Activated gamma-delta T cell treated with anti-CD3 and anti-CD28 coated beads, Interleukin-2, amount 50 U/mL, for 16 hours (primary cell): ENCODE measurements at places on chromosomes 2 and 18.

DNA sequence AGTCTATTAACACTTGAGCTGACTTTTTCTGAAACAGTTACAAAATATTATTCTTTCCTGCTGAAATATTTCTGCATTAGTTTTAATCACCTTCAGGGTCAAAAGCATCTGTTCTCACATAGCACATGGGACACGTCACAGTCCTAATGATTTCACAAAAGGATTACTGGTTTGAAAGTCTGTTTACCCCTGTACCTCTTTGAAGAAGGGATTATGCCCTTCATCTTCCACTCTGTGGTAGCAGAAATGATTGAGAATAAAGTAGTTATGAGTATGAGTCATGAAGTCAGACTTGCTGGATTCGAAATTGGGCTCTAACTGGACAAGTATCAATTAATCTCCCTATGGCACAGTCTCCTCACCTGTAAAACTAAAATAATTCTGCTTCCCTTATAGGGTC is 121.2 kb downstream of the SATB2 start:
- no peak for DNase-seq

- no peak for DNase-seq
These were observed 70.2 kb downstream of the HRH4 start for GRCh38 chr18:24530630-24531111.

DNA sequence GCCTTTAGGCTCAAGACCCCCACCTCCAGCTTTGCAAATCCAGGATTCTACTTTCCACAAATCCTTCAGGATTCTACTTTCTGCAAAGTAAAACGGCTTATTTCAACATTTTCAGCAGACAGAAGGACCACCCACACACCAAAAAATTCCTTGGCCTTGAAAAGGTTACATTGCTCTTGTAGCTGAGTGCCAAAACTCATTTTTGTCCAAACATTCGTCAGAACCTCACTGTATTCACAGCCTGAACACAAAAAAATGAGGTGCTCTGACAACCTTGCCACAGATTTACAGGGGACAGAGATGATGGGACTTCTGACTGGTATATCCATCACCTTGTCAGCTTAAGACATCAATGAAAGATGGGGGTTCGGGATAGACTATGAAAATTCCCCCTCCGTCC is 63.0 kb upstream of the COX7A2L start:
- DNase-seq = no peak

DNA sequence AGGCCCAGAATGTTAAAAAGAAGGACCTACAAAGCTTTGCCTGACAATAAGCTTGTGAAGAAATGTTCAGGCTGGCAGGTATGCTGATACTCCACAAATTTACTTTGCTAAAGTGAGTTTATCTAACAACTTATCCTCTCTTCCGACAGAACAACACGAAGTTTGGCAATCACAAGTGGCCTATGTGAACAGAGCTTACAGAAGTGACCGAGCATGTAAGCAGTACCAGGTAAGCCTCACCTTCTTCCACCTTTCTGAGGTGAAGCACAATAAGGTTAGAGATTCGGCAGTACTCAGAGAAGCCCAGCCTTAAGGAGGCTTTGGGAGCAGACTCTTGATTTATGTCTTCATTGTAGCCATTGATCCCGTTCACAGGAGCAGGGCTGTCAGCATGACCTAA is 9.0 kb upstream of the LCT start:
- DNase-seq = no peak

DNA sequence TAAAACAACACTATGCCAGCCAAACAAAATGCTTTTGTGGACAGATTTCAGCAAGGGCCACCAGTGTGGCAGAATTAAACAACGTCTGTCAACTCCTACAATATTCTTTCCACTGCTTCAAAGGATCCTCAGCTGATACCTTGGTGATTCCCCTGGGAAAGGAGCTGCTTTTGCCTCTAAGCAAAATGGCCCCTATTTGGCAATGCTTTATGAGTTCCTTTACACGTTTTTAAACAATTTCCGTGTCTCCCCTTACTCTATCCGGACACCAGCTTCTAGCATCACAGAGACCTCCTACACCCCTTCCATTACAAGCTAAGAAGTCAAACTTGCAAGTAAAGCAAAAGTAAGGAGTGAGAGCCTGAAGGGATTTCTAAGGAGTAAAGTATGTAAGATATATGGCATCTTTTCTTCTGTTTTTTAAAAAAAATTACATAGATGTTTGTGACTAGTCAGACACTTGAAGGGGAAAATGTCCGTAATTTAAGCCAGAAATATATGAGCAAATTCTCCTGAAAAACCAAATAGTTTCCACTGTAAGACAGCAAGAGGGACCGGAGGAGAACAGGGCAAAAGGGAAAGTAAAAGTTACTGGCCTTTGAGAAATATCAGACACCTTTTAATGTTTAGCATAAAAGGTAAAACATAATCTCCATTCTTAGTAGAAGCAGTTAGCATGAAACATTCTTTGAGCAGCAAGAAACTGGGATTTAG is 1.9 kb downstream of the SOS1 start:
- no peak for DNase-seq

DNA sequence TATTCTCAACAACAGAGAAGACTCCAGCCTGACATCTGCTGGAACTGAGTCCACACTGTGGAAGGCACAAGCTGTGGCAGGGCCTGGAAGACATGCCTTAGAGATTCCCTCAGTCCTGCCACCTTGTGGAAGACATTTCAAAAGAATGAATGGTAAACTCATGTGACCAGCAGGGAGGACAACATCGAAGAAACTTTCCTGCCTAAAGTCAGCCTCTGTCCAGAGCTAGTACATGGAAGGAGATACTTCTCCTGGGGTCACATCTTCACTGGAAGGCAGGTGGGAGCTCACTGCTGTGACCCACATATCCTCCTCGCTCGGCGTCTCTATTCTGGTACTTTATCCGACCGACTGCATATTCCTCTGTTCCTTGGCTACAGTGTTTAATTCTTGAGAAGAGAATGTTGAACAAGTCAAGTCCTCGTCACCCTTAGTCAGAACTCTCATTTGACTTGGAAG is 59.5 kb downstream of the PUM2 start:
- no peak for DNase-seq

- no peak for DNase-seq
These were observed 80.8 kb downstream of the KIF5C start for GRCh38 chr2:148955798-148956197.

GRCh38 chr2:188890755-188891154 is 83.4 kb upstream of the COL3A1 start:
- no peak for DNase-seq

GRCh38 chr2:133405252-133405651 is 163.0 kb downstream of the NCKAP5 start:
- DNase-seq = no peak

DNA sequence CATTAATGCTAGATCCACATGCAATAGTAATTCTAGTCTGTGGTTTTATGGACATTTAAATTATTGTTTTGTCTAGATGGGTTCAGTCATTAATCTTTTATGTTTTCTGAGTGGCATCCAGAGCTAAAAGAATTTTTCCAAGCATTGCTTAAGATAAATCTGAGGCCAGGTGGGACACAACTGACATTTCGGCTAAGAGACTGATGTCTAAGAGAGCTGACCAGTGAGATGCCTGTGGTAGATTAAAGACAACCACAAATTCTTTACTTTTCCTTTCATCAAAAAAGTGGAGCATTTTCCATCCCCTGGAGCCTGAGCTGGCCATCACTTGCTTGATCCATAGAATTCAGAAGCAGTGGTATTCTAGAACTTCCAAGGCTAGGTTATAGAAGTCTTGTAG is 182.2 kb downstream of the NRP2 start:
- no peak for DNase-seq

DNA sequence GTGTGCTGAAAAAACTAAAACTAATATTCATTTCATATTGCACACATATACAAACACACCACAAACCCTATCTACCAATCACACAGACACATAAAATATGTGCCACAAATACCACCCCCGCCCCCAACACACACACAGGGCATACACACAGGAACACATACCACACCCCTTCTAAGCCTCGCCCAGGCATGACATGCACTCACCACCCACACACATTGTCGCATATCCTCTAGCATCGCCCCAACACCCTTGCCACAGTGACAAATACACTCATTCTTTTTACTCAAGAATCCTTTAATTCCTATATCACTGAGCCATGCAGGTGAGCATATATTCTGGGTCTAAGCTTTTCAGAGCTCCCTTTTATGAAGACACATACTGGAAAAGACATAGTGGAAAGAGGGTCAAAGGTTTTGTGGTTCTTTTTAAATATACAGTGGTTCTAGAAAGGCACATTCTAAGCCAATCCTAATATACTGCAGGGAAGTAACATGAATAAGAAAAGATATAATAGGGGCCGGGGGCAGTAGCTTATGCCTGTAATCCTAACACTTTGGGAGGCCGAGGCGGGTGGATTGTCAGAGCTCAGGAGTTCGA is 24.5 kb upstream of the LCLAT1 start:
- DNase-seq = peak; percentile 75

- DNase-seq = no peak
These were observed 66.8 kb downstream of the CCDC138 start for GRCh38 chr2:108853421-108853820.

DNA sequence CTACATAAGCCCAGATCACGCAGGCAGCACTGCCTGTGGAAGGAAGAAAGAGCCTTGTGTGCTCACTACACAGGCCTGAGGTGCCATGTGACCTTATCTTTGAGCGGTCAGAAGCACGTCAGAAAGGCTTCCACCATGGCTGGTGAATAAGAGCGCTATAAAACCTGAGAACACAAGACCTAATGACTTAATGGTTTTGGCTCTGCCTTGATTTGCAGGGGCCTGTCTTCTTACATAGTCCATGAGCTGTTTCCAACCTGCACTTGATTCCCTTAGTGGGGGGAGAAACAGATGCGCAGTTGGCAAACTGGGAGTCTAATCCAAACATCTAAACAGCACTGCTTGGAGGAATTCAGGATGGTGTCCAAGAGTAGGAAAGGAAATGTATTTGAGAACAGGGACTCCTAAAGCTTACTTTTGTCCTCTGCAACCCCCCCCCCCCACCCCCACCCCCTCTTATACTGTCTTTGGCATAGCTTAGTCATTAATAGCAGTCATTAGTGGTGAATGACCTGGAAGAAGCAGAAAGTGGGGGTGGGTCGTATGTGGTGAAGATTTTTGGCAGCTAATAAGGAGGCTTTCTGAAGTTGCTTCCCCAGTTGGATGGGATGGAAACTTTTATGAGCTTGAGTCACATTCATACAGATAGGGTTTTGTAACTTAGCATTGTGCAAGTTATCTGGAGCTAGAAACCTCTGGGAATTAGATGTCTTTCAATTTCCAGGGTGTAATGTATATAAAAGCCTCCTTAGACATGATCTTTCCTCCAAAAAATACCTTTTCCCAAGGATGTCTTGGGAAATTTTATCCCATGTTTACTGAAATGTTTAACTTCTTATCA is 454.1 kb downstream of the MEIS1 start:
- no peak for DNase-seq

DNA sequence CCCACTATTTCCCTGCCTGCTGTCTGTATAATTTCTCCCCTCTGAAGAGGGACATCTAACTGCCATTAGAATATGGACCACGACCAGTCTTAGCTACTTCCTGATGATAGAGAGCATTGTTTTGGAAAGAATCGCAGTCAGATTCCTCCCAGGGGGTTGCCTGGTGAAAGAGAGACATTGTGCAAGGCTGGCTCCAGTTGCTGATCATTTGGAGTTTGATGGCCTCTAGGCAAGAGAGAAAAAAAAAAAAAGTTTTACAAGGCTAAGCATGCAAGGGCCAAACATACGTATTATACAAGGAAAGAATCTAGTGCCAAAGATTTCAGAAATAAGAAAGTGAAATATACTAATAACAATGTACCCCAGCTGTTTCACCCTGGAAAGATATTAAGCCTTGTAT is 182.2 kb downstream of the CMPK2 start:
- DNase-seq = no peak

DNA sequence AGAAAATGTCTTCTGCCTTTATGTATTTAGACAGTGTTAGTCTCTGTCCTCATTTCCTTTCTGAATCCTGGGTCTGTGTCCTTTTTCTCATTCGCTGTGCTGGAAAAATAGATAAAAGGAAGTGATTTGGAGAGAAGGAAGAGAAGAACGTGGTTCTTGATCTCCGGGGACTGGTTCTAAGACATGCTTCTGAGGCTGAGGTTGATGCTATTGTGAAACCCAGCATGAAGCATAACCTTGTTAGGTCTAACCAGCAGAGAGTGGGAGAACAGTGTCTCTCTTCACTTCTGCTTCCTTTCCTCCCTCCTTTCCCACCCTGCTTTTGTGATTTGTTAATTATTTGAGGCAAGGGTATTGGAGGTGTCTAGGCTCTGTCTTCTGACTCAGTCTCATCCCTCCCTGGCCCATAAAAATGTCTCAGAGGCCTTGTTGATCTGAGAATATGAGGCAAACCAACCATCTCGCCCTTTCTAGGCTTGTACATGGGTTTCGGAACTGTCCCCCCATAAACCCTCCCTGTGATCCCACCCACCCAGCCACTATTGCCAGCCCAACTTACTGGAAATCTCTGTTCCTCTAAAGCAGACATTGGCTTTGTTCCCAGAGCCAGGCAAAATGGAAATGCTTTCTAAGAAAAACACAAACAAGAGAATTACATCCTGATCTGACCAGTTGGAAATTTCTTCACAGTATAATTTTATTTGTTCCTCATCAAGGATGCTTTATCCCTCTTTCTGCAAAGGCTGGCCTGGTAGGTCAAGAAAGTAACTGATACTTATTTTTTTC is 360.6 kb upstream of the TNP1 start:
- DNase-seq = no peak

DNA sequence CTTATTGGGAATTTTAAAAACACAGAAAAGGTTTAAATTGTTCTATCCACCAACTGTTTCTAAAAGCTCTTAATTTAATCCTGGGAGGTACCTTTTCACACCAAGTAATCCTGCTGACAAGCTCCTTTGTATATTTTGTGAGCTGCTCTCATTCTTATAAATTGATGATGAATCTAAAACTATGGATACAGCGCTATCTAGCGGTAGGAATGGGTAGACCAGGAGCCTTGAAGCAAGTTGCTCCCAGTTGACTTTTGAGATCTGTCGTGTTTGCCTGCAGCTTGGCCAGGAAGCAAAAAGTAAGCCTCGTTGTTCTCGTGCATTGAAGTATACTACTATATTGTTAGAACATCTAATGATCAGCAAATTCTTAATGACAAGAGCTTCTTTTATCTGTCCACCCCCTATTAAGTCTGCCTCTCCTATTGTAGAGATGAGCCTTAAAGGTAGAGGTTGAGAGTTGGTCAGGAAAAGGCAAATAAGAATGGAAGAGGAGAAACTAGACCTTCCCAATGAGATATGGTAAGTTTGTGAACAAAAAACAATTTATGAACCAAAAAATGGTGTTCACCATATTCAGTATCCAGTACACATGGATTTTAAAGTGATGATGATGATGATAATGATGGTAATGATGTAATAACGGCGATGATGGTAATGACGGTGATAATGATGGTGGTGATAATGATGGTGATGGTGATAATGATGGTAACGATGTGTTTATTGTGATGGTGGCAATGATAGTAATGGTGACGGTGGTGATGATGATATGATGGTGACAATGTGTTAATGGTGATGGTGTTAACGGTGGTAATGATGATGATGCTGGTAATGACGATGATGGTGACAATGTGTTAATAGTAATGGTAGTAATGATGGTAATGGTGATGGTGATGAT is 212.1 kb upstream of the NCKAP5 start:
- no peak for DNase-seq
